ENCODE measurements at places on chromosomes 4 and X.

- DNase-seq, result no peak
These were observed 96.1 kb downstream of the ANOS1 start for GRCh38 chrX:8635812-8636211.

GRCh38 chr4:108172753-108173598, 4.2 kb upstream of the LEF1 start:
- DNase-seq, result peak; percentile 74

DNA sequence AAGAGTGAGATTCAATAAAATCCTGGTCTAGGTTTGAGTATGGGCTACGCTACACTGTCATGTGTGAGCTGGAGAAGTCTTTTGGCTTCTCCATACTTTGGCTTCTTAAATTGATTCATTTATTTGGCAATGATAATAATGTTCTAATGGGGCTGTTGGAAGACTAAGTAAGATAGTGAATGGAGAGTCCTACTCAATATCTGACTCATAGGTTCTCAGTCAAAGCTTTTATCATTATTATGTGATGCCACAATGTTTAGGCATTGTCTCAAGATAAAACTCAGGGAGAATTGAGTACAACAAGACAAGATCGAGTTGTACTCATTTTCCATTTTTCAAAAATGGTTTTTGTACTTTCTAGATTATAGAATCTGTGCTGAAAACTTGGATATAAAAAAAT, 92.5 kb upstream of the VEGFC start:
- no peak for DNase-seq

DNA sequence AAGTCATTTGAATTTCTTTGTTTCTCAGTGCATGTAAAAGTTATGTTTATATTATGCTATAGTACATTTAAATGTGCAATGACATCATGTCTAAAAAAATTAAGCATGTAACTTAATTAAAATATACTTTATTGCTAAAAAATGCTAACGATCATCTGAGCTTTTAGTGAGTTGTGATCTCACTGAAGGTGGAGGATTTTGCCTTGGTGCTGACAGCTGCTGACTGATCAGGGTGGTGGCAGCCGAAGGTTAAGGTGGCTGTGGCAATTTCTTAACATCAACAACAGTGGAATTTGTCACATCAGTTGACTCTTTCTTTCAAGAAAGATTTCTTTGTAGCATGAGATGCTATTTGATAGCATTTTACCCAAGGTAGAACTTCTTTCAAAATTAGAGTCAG, 6.6 kb downstream of the ANAPC4 start:
- no peak for DNase-seq

DNA sequence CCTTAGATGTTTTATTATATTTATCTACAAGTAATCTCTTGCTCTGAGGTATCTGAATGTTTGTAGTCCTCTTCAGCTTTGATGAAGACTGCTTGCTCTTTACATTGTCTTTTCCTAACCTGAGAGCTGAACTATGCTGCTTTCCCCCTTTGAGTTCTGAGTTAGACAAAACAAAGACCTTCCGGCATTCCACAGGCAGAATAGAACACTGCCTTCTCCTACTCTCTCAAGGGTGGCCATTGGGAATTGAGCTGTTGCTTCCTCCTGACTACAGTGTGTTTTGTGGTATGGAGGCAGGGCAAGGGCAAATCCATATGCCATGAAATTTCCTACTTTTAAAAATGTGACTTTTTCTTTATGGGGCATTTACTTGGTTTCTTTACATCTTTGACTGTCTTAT, 841.0 kb downstream of the FAM133A start:
- no peak for DNase-seq
